RCC 7860 (cell line): ENCODE measurements at places on chromosomes 12 and 14.

GRCh38 chr12:57875753-57876547, 29.4 kb upstream of the CTDSP2 start:
- DNase-seq = peak; percentile 74

- no peak for DNase-seq
Observed at GRCh38 chr12:118220702-118221101, 84.8 kb downstream of the PEBP1 start.

DNA sequence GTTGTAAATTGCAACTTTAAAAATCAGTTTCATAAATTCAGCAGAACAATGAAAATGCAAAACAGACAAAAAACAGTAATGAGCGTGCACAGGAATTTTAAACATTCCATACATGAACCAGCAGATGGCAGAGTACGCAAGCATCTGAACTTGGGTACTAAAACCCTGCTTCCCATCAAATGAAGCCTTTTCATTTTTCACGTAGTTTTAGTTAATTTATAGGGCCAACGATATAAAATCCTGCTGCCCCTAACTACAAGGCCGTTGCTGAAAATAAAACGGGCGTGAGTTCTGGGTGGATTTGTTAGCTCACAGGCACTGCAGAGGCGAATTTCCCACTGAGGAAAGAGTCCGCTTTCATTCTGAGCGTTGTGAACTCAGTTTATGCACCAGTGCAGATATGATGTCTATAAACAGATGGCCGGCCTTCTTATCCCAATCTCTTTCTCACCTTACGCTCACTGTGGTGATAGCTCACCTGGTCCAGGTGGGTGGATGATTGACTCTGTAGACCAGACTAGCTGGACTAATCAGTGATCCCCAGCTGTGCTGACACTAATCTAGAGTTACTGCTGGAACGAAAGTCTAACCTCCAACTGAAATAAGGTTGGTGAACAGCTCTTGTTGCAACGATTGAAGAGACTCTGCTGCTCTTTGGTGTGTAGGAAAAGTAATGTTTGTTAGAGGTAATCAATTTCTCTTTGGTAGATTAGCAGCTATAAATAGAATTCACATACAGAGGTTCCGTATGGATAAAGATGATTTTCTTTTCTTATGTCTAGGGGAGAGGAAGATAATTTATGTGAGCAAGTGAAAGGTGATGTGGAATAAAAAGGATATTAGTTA, 89.2 kb downstream of the PDZRN4 start:
- peak; percentile 11 for DNase-seq

DNA sequence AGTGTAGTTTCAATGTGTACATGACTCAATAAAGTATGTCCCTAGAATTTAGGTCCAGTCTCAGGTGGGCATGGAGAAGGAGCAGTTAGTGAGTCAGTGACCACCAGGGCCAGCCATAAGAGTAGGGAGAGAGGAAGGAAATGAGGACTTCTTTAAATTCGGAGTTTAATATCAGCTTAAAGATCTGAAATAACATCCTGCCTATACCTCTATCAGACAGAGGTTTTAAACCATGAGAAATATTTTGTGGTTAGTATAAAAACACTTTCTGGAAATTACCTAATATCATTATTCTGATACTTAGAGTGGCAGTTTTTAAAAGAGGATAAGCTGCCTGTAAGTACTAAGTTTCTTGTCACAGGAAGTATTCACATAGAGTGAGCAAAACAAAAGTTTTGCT, 61.7 kb upstream of the ST8SIA1 start:
- DNase-seq = no peak

GRCh38 chr14:89085231-89085731, 260.8 kb downstream of the TTC8 start:
- no peak for DNase-seq

- no peak for DNase-seq
Observed at GRCh38 chr14:75514673-75515628, 7.3 kb upstream of the BATF start.

DNA sequence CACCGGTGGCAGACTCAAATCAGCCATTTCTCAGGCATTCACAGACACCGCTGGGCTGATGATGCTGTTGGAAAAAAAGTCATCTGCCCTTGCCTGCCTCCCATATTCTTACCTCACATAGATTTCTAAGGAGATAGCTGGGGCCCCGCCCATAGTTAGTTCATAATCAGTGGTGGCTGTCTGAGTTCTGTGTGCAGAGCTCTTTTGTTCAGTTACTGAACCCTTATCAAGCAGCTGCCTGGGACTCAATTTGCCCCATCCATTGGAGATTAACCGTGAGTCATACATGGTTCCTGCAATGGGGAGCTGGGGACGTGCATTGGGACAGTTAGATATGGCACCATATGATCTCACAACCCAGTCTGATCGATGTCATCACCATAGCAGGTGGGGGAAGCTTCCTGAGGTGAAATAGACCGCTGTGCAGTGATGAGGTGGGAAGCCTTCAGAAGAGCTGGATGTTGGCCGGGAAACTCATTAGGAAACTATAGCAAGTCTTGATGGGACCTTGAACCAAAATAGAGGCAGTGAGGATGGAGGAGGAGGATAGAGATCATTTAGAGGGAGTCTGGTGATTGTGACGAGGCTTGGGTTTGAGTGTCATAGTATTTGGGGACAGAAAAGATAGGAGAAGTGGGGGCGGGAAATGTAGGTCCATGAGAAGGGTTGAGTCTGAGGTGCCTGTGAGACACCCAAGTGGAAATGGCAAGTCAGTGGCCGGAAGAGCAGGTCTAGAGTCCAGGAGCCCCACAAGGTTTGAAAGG, 147.8 kb downstream of the GCH1 start:
- no peak for DNase-seq

DNA sequence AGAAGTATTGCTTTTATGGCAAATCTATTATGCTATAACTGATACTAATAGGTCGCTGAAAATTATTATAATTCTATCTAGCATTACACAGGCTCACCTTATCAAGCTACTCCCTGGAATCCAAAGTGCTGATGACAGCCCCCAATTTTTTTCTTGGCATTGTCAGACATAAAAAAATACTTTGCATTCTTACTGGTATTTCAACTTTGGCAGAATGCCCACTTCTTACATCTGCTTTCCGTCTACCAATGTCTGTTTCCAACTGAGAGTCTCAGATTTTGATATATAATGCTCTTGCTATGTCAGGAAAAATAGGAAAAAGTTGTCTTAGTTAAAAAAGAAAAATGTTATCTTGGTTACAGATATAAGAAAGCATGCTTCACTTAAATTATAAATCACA, 615.4 kb downstream of the C12orf50 start:
- no peak for DNase-seq

DNA sequence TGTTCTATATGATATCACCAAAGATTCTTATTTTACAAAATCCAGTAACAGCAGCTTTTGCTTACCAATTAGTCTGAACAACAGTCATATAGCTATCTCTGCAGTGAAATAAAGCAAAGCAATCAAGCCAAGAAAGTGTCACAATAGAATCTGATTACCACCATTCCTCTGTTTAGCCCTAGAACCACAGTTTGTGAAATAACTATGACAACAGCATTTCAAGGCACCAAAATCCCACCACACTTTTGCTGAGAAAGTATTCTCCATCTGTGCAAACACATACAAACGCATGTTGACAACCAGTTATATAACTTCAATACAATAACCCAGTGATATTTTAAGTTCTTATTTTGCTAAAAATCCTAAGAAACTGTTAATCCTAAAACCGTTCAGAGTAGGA, 7.4 kb downstream of the PPP1R13B start:
- no peak for DNase-seq

DNA sequence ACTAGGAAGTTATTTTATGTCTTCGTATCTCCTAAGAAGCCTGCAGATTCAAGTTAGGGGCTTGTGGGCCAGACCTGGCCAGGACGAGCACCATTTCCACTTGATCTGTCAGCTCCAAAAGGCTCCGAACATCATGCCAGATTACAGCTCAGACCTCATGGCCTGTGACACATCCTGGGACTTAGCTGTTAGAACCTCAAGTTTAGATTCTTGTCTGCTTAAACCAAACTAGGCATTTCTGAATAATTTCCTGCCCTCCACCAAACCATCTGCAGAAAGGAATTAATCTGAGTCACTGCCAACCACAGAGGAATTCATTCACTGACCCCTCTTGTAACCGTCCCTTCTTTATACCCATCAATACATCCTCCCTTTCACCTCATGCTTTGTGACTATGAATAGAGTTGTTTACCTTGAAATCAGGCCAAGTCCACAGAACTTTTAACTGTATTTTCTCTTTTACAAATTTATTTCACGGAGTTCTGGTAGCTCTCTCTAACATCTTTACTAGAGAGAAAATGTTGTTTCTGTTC, 120.3 kb downstream of the FBXL14 start:
- peak; percentile 98 for DNase-seq
